ENCODE measurements at places on chromosomes 2 and 18.
A peak's percentile ranks its signal among the peaks of the same experiment; 100 is the strongest.

GRCh38 chr18:41687138-41687537, 267.9 kb upstream of the PIK3C3 start:
- no peak for DNase-seq

DNA sequence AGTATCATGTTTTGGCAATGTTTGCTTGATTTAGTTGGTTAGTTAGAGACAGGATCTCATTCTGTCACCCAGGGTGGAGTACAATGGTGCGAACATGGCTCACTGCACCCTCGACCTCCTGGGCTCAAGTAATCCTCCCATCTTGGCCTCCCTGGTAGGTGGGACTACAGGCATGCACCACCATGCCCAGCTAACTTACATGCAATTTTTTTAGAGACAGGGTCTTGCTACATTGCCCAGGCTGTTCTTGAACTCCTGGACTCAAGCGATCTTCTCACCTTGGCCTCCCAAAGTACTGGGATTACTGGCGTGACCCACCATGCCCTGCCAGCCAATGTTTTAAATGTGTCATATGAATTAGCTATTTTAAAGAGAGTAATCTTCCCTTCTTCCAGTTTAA, 16.3 kb upstream of the CDKL4 start:
- no peak for DNase-seq

DNA sequence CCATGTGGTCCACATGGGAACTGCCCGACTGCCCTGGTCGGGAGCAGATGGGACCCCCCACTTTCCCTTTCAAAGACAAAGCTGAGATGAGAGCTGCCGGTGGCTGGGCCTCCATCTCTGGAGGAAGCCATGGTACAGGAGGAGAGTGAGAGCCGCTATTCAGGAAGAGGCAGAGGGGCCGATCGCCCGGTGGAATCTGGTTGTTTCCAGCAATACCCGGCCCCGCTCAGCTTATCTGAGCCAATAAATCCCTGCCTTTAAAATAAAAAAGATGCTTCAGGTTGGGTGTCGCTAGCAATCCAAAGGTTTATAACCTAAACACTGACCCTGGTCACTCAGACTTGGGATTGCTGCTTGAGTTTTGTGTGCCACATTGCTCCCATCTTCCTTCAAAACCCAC, 15.2 kb upstream of the B3GNT7 start:
- no peak for DNase-seq

- DNase-seq = no peak
These were observed 286.9 kb upstream of the NXPH2 start for GRCh38 chr2:139067072-139067471.

- DNase-seq = no peak
These were observed 15.7 kb upstream of the C2orf69 start for GRCh38 chr2:199895406-199895805.

GRCh38 chr2:72263776-72264060, 116.1 kb upstream of the CYP26B1 start:
- no peak for DNase-seq

GRCh38 chr2:78383576-78383975, 641.9 kb upstream of the REG3G start:
- DNase-seq = no peak

DNA sequence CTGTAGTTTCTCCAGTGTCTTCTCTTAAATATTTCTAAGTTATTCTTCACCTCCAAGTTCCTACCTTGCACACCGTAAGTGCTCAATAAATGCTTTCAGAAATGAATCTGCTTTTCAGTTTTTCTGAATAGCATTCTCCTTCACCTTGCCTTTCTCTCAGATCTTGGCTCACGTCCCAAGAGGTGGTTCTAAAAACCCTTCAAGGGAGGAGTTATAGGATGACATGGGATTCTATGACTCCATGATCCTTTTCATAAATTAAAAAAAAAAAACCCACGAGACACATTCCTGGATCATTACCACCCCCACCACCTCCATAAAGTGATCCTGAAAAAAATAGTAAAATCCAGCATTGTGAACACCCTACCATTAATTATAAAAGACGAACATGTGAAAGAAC, 11.7 kb downstream of the KCTD1 start:
- no peak for DNase-seq

DNA sequence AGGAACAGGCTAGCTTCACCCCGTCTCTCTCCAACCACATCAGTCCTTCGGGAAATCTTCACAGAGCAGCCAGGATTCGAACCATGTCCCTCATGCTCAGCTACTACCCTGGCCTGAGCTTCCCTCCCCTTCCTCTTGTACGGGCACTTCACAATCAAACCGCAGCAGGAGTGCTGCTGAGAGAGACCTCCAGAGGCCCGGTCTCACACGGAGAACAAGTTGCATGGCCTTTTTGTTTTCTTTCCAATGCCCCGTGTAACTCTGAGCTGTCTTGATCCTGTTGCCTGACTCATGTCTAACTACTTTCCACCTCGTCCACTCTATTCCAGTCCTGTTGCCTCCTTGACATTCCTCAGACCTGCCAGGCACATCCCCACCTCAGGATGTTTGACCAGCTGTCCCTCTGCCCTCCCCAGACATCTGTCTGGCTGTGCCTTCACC, 25.4 kb downstream of the FBLN7 start:
- DNase-seq = no peak

DNA sequence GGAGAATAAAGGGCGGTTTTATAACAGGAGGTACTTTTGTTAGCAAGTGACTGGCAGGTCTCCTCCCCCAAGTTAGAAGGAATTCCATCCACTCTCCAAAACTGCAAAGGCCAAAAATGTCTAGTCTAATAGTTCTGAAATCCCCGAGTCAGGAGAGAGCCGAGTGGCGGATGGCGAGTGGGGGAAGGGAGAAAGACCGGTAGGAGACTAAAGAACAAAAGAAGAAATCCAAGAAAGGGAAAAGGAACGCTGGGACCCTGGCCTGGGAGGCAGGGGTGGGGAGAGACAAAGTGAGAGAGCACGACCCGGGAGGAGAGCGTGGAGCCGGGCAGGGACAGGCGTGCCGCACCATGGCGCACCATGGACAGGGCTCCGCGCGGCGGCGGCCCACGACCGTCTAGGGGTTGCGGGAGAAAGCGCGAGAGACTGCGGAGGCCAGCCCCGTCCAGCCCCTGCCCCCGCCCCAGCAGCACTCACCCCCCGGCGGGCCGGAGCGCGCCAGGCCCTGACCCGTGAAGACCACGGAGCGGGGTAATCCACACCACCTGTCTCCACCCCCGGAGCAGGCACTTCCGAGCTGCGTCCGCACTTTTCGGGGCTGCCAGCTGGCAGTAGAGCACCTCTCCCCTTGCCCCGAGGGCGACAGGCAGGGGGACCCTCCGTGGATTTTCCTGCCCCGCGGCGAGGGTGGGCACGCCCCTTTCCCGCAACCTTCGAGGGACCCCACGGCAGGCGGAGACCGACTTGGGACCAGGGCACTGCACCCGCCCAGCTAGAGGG, 1.6 kb downstream of the CDH2 start:
- no peak for DNase-seq

DNA sequence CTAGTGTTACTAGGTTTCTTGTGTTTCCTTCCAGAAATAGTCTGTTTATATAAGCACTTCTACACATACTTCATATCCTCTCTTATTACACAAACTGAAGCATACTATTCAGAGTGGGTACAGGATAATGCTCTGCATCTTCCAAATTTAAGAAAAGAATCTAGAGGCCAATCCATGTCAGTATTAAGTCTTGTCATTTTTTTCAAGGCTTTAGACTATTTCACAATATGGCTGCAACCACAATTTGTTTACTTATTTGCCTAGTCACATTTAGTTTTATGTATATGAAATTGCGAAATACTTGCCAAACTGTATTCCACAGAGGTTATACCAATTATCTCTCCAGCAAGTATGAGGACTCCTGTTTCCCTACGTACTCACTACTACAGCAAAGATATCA, 27.9 kb downstream of the IWS1 start:
- no peak for DNase-seq

- no peak for DNase-seq
These were observed 41.5 kb upstream of the MC4R start for GRCh38 chr18:60413944-60414547.

GRCh38 chr2:96142217-96143113, 2.8 kb downstream of the DUSP2 start:
- DNase-seq = peak; percentile 50

DNA sequence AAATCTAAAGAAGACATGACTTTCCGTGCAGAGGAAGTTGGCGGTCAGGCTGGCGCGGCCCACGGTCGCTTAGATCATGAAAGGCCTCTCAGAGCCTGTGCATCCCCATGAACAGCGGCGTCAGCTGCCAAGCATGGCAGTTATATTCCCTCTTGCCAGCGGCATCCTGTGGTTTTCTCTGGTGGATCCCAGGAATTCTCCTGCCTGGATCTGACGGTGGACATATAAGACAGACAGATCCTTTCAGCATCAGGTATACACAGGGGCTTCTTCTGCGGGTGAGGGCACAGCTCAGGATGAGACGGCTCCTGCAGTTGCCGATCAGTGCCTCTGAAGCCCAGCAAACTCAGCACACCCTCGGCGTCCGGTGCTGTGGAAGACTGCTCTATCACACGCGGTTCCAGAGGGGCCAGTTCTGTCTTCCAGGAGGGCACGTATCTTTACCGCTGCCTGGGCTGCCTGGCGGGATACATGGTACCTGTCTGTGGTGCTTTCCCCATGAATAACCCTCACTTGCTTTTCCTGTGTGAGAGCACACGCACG, 157.8 kb downstream of the LDLRAD4 start:
- DNase-seq = peak; percentile 44

GRCh38 chr2:222844323-222844722, 16.5 kb upstream of the ACSL3 start:
- no peak for DNase-seq

DNA sequence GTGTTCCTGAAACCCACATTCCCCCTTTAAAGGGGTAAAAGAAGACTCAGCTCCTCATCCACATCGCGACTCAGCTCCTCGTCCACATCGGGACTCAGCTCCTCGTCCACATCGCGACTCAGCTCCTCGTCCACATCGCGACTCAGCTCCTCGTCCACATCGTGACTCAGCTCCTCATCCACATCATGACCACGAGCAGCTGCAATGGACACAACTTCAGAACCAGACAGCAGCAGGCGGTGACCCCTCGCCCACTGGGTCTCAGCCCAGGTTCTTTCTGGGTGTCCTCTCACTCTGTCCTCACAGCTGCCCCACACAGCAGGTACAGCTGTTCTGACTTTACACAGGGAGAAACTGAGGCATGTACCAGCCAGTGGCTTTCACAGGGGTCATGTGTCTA, 163.5 kb upstream of the SALL3 start:
- DNase-seq = no peak

GRCh38 chr2:159738509-159739390, 26.4 kb downstream of the MARCHF7 start:
- no peak for DNase-seq

- DNase-seq = no peak
These were observed 169.3 kb upstream of the FN1 start for GRCh38 chr2:215605214-215605613.

- no peak for DNase-seq
These were observed 186.3 kb downstream of the HAUS1 start for GRCh38 chr18:46290440-46291020.

DNA sequence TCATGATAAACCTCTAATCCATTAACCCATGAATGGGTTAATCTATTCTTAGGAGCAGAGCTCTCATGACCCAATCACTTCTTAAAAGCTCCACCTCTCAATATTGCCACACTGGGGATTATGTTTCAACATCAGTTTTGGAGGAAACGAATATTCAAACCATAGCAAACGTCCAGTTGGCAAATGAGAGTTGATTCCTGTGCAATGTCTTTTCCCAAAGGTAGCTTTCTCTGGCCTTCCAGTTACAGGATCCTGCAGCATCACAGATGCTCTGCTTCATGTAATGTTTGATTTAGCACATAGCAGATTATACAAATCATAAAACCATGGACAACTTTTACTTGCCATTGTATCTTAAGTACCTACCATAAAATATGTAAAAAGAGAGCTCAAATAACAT, 481.0 kb downstream of the TNS1 start:
- no peak for DNase-seq

GRCh38 chr18:9454061-9454703, 21.1 kb upstream of the RALBP1 start:
- no peak for DNase-seq

- DNase-seq = no peak
These were observed 32.2 kb downstream of the KIF5C start for GRCh38 chr2:148907085-148907785.

DNA sequence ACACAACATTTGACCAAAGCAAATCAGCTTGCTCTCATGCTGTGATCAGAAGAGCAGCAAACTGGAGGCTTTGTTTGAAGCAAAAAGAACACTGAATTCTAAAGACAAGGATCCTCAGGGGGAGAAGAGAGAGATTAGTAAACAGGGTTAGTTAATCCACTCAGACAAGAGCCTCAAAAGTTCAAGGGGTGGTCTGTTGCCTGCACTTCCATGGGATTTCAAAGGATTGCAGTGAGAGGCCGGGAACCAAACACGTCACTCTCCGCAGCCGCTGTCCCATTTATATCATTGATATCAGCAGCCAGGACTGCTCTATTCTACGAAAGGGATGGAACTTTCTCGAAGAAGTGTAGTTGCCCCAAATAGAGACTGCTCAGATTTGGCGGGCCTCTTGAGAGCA, 97.8 kb upstream of the SP3 start:
- no peak for DNase-seq

DNA sequence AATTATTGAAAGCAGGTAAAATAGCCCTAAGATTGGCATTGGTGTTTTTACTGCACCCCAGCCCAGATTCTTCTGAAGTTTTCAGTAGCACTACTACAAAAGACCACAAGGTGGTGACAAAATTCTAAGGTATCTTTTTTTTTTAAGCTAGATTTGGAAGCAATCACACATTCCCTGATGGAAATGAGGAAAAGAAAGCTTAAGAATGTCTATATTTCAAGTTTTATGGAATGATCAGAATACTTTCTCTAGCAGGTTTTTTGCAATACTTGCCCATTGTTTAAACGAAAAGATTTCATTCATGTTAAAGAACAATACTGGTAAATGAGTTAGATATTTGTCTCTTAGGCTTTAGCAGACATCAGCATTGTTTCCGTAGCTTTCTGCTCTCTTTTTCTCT, 32.1 kb upstream of the ZNF638 start:
- no peak for DNase-seq

GRCh38 chr2:13876491-13877037, 756.0 kb upstream of the LRATD1 start:
- DNase-seq = no peak

DNA sequence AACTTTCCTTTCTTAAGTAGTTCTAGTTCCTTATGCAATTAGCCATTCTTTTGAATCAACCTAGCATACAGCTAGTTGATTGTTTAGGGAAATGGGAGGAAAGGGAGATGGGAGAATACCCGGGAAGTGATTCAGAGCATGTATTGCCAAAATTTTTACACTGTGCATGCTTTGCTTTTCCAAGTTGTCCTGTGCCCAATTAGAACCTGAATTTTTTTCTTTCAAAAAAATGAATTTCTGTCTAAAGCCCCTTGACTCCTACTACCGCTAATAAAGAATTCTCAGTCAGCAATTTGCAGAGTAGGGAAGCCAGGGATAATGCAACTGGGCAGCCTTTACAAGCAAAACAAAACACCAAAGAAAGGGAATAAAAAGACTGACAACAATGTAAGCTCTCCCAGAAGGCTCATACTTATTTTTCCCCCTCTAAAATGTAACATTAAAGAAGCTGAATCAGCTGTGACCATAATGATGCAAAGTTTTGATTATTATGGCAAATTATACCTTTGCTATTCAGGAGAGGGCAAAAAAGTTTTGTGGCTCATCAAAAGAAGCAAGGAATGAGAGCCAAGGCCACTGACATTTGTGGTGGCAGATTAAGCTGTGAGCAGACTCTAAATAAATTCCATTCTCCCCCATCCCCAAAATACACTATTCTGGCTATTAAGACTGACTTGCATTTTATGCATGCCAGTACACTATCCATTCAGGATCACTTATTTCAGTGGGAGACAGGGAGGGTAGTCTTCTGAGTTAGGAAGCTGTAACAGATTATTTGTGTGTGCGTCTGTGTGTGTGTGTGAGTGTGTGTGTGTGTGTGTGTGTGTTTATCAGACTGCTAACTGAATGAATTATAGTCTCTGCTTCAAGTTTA, 174.3 kb downstream of the ERBB4 start:
- no peak for DNase-seq

Data from CD8-positive, alpha-beta T cell (primary cell).